ENCODE measurements at places on chromosomes 12 and 14.

- DNase-seq = no peak
Measured at GRCh38 chr12:58765653-58766512, 154.4 kb downstream of the LRIG3 start.

DNA sequence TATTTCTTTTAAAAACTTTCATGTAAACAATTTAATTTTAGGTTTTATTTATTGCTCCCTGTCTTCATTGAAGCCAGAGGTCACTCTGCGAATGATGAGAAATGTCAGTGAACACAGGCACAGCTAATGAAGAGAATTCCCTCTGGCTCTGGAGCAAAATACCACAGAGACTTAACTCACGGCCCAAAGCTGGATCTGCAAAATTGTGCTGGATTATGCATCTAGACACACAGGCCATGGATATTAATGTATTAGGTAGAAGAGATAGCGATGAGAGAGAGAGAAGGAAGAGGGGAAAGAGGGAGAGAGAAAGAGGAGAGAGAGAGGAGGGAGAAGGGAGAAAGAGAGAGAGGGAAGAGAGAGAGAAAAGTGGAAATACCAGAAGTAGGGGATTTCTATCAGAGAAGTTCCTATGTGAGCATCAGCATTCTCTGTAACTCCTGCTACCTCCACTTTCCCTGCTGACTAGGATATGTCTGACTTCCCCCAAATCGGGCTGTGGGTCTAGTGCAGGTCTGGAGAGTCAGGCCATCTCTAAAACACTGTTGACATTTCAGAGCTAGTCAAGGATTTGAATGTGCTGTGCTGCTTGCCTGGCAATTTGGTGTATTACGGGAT is 3.7 kb downstream of the ARHGDIB start:
- DNase-seq = no peak

- DNase-seq = no peak
Measured at GRCh38 chr12:110782094-110782493, 39.4 kb upstream of the PPP1CC start.

GRCh38 chr12:93287149-93287548 is 90.6 kb upstream of the NUDT4 start:
- DNase-seq = no peak

- DNase-seq = no peak
Measured at GRCh38 chr12:49505672-49506071, 33.2 kb upstream of the KCNH3 start.
